Vagina (tissue), 2 donors: ENCODE measurements at places on chromosomes 4 and X. TPM values are rescaled to one million over a fixed set of nuclear protein-coding genes. Genes with fewer than 3 reads are reported as not detected.
A peak's percentile ranks its signal among the peaks of the same experiment; 100 is the strongest.

GRCh38 chr4:159002950-159003349 is 99.9 kb upstream of the RAPGEF2 start:
- H3K27ac ChIP-seq: no peak overlapping the region
- DNase-seq: no peak
- H3K4me1 ChIP-seq: no peaks in the 10 kb centered on the region

GRCh38 chr4:23114538-23114937 is 421.8 kb downstream of the GBA3 start:
- H3K36me3 ChIP-seq: no peaks in the 10 kb centered on the region
- DNase-seq: no peak
- H3K4me3 ChIP-seq: no peak overlapping the region
- H3K27me3 ChIP-seq: no peaks in the 10 kb centered on the region

DNA sequence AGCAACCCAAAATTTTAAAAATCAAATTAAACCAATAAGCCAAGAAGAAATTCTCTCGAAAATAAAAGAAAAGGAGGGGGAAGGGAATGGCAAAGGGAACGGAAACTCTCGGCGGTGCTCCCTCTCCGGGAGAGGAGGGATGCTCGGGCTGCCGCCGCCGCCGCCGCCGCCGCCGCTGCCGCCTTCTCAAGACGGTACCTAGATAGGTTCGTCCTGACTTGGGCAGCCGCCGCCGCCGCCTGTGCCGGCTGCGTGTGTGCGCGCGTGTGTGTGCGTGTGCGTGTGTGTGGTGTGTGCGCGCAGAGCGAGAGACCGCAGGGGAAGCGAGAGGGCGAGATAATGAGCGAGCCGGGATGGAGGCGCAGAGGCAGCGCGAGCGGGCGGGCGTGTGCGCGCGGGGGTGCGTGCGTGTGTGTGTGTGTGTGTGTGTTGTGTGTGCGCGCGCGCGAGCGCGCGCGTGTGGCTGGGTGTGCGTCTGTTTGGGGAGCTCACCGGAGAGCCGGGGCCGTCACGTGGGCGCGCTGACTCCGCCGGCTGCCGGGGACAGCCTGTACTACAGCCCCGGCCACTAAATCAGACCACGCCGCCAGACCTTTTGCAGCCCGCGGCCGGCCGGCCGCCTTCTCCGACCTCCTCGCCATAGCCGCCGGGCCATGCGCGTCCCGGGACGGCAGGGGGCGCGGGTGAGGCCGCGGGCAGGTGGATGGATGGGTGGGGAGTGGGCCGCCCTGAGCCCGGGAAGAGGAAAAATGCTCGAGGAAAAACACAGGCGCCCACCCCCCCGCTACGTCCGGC is 111.6 kb downstream of the DHX15 start:
- no peaks in the 10 kb centered on the region for H3K27me3 ChIP-seq
- H3K27ac ChIP-seq: peak overlapping the region; percentile 78
- H3K4me3 ChIP-seq: peak overlapping the region; percentile 67
- H3K4me1 ChIP-seq: peaks cover 19% of the 10 kb centered on the region
- DNase-seq: no peak

DNA sequence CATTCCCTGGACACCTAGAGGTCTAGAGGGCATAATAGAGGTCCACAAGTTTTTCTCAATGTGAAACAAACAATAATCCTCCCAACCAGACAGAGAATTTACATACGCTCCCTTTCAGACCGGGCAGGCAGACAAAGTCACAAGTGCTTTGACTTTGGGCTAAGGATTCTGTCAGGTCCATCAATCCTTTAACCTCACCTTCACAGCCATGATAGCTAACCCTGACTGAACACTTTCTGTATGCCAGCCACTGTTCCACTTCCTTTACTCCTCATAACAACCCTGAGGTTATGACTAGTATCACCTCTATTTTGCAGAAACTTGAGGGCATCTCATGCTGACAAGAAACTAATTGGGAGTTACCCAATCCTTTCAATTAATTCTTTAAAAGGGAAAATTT is 118.8 kb upstream of the AFF2 start:
- H3K36me3 ChIP-seq: no peaks in the 10 kb centered on the region
- no peaks in the 10 kb centered on the region for H3K27me3 ChIP-seq
- H3K4me3 ChIP-seq: no peak overlapping the region
- H3K4me1 ChIP-seq: no peaks in the 10 kb centered on the region

- H3K4me1 ChIP-seq: peaks cover 13% of the 10 kb centered on the region
- H3K36me3 ChIP-seq: peaks cover 17% of the 10 kb centered on the region
- H3K27ac ChIP-seq: peak within 1 kb of the TSS; percentile 92
Measured at GRCh38 chr4:24912252-24913118, at the start of gene CCDC149. CCDC149 (minus strand) TSS chr4:24913042; CDS start chr4:24912864, 178 bp downstream.

- H3K4me1 ChIP-seq: no peaks in the 10 kb centered on the region
- H3K27me3 ChIP-seq: no peaks in the 10 kb centered on the region
- no peak overlapping the region for H3K27ac ChIP-seq
- H3K36me3 ChIP-seq: no peaks in the 10 kb centered on the region
- no peak for DNase-seq
- no peak overlapping the region for H3K4me3 ChIP-seq
Measured at GRCh38 chr4:143721317-143721716, 20.8 kb upstream of the FREM3 start.

GRCh38 chr4:139665690-139666529 is at the start of gene MGST2:
MGST2 (plus strand) TSS chr4:139665819; CDS start chr4:139666020, 201 bp downstream.
- H3K4me1 ChIP-seq: peaks cover 42% of the 10 kb centered on the region
- no peak for DNase-seq
- H3K36me3 ChIP-seq: no peaks in the 10 kb centered on the region
- peak within 1 kb of the TSS; percentile 85 for H3K27ac ChIP-seq

DNA sequence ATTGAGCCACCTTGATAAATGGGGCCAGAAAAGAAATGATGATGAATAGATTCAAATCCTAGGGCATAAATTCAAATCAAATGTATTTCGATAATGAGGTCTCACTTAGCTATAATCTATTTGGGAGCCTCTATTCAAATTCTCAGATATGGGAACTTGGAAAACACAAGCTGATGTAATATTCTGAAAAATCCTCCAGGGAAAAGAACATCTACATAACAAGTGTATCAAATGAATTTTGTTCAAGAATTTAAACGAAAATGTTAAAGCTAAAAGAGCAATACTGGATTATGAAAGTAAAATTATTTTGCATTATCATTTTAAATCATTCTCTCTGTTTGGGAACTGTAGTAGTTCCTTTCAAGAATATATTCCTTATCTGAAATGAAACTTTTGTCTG is 38.9 kb upstream of the RAP1GDS1 start:
- H3K4me1 ChIP-seq: no peaks in the 10 kb centered on the region
- no peaks in the 10 kb centered on the region for H3K27me3 ChIP-seq
- H3K36me3 ChIP-seq: no peaks in the 10 kb centered on the region
- H3K27ac ChIP-seq: no peak overlapping the region
- no peak for DNase-seq
- H3K4me3 ChIP-seq: no peak overlapping the region

- peaks cover 22% of the 10 kb centered on the region for H3K4me1 ChIP-seq
- no peaks in the 10 kb centered on the region for H3K36me3 ChIP-seq
- peak; percentile 82 for DNase-seq
- H3K4me3 ChIP-seq: peak overlapping the region; percentile 54
Measured at GRCh38 chrX:56803850-56804681, 75.0 kb downstream of the NBDY start.

GRCh38 chrX:136185401-136186022 is 38.2 kb downstream of the FHL1 start:
- H3K4me1 ChIP-seq: peaks cover 19% of the 10 kb centered on the region
- no peaks in the 10 kb centered on the region for H3K36me3 ChIP-seq
- peak overlapping the region; percentile 33 for H3K27ac ChIP-seq
- H3K4me3 ChIP-seq: no peak overlapping the region

DNA sequence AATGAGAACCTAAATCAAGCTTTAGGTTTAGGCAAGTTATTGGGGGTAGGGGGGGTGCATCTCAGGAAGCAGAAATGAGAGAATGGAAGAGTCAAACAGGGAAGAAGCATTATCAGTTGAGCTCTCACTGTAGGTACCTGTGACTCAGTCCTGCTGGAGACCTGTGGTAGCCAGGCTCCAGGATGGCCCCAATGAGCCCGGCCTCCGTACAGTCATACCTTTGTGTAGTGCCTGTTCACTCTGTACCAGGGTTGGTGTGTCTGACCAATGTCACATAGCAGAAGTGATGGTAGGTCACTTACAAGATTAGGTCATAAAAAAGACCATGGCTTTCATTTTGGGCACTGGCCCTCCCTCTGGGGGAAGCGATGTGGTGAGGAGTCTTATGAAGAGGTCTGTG is 45.3 kb upstream of the NMU start:
- no peaks in the 10 kb centered on the region for H3K27me3 ChIP-seq
- no peak overlapping the region for H3K27ac ChIP-seq
- H3K4me3 ChIP-seq: no peak overlapping the region
- no peak for DNase-seq
- H3K4me1 ChIP-seq: no peaks in the 10 kb centered on the region

DNA sequence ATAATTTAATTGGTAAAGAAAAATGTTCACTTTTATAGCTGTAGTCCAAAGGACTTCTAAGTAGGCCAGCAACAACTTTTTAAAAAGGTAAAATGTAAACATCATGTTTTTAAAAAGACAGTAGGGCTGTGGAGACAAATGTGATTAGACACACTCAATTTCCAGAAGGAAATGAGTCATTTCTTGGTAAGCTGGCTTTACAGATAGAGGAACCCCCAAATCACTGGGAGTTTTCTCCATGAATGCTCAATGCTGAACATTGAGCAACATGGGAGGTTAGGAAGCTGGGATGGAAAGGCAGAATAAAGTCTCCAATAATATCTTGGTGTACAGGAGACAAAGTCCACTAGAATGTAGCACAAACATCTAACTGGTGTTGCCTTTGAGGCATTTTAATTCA is 121.3 kb downstream of the NWD2 start:
- no peak overlapping the region for H3K27ac ChIP-seq
- H3K36me3 ChIP-seq: no peaks in the 10 kb centered on the region
- no peak for DNase-seq
- H3K27me3 ChIP-seq: no peaks in the 10 kb centered on the region
- H3K4me3 ChIP-seq: no peak overlapping the region

GRCh38 chr4:145536044-145536443 is 54.4 kb downstream of the SMAD1 start:
- H3K27me3 ChIP-seq: no peaks in the 10 kb centered on the region
- no peak overlapping the region for H3K27ac ChIP-seq
- no peak overlapping the region for H3K4me3 ChIP-seq
- peaks cover 32% of the 10 kb centered on the region for H3K4me1 ChIP-seq
- no peak for DNase-seq

- no peaks in the 10 kb centered on the region for H3K4me1 ChIP-seq
- no peaks in the 10 kb centered on the region for H3K36me3 ChIP-seq
- no peak for DNase-seq
Measured at GRCh38 chrX:30141966-30142365, 73.4 kb upstream of the MAGEB2 start.

- no peak overlapping the region for H3K4me3 ChIP-seq
- no peaks in the 10 kb centered on the region for H3K27me3 ChIP-seq
- no peaks in the 10 kb centered on the region for H3K4me1 ChIP-seq
- H3K36me3 ChIP-seq: no peaks in the 10 kb centered on the region
- no peak for DNase-seq
Measured at GRCh38 chrX:149021159-149021558, 483.9 kb downstream of the IDS start.

GRCh38 chr4:10171055-10171454 is 54.5 kb upstream of the WDR1 start:
- H3K4me1 ChIP-seq: peaks cover 34% of the 10 kb centered on the region
- H3K36me3 ChIP-seq: no peaks in the 10 kb centered on the region
- no peaks in the 10 kb centered on the region for H3K27me3 ChIP-seq
- DNase-seq: no peak
- no peak overlapping the region for H3K4me3 ChIP-seq

GRCh38 chr4:16641971-16642370 is 256.5 kb downstream of the LDB2 start:
- no peaks in the 10 kb centered on the region for H3K4me1 ChIP-seq
- H3K4me3 ChIP-seq: no peak overlapping the region
- H3K27ac ChIP-seq: no peak overlapping the region
- no peaks in the 10 kb centered on the region for H3K27me3 ChIP-seq
- H3K36me3 ChIP-seq: no peaks in the 10 kb centered on the region

- H3K4me1 ChIP-seq: no peaks in the 10 kb centered on the region
- no peaks in the 10 kb centered on the region for H3K27me3 ChIP-seq
- H3K4me3 ChIP-seq: no peak overlapping the region
- H3K27ac ChIP-seq: no peak overlapping the region
Measured at GRCh38 chr4:181692965-181693364, 550.2 kb upstream of the TENM3 start.

GRCh38 chr4:186249785-186250754 is 15.9 kb upstream of the F11 start:
- H3K27ac ChIP-seq: no peak overlapping the region
- H3K4me3 ChIP-seq: no peak overlapping the region
- DNase-seq: no peak
- H3K4me1 ChIP-seq: no peaks in the 10 kb centered on the region
- no peaks in the 10 kb centered on the region for H3K36me3 ChIP-seq

- H3K4me3 ChIP-seq: no peak overlapping the region
- no peaks in the 10 kb centered on the region for H3K4me1 ChIP-seq
- no peak overlapping the region for H3K27ac ChIP-seq
- no peaks in the 10 kb centered on the region for H3K27me3 ChIP-seq
Measured at GRCh38 chrX:74458736-74459135, 37.4 kb downstream of the SLC16A2 start.

DNA sequence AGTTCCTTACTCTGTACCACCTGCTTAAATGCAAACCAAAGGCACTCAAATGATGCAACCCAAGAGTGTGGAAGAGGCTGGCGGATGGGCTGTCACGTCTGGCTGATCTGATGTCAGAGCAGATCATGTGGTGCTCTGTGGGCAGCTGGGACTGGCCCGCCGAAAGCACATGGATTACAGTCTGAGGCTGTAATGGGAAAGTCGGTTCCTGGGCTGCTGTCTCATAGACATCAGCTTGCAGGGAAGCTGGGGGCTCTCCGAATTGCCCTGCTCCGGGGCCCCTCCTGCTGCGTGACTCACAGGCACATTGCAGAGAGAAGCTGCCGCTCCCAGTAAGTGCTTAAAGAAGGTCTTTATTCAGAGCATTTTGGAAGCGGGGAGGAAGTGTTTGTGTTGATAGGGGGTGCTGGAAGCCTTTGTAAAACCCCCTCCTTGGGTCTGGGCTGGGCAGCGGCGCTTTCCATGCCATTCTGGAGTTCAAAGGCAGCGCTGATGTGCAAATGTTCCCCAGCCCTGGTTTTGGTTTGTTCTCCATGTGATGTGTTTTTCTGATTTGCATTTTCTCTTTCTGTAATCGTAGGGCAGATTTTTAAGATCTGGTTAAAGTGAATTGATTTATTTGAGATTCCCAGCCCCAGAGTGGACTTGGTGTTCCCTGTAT is 181.1 kb downstream of the LARP7 start:
- H3K4me1 ChIP-seq: peaks cover 9% of the 10 kb centered on the region
- H3K4me3 ChIP-seq: peak overlapping the region; percentile 44
- DNase-seq: peak; percentile 93
- H3K27me3 ChIP-seq: no peaks in the 10 kb centered on the region
- H3K27ac ChIP-seq: peak overlapping the region; percentile 70
- no peaks in the 10 kb centered on the region for H3K36me3 ChIP-seq

Gene TMEM35A
- 5.4 TPM for total RNA-seq

Gene CCDC120
- 8.6 TPM for total RNA-seq

Gene UCP1
- total RNA-seq: not detected

Gene SLITRK4
- 3.2 TPM for total RNA-seq

Gene BEND2
- not detected for total RNA-seq

Gene FOXR2
- total RNA-seq: not detected

Gene RGN
- 4.7 TPM for total RNA-seq

Gene METTL14
- total RNA-seq: 12.3 TPM

Gene SLIT2
- 29.2 TPM for total RNA-seq

Gene CSAG2
- total RNA-seq: not detected

Gene GCNA
- 9.1 TPM for total RNA-seq

Gene ATP2B3
- 0.25 TPM for total RNA-seq

Gene SLC6A8
- 29.2 TPM for total RNA-seq

Gene FAAH2
- total RNA-seq: 10.6 TPM

Gene ASB11
- not detected for total RNA-seq
